ENCODE measurements at places on chromosomes 13 and 19.

DNA sequence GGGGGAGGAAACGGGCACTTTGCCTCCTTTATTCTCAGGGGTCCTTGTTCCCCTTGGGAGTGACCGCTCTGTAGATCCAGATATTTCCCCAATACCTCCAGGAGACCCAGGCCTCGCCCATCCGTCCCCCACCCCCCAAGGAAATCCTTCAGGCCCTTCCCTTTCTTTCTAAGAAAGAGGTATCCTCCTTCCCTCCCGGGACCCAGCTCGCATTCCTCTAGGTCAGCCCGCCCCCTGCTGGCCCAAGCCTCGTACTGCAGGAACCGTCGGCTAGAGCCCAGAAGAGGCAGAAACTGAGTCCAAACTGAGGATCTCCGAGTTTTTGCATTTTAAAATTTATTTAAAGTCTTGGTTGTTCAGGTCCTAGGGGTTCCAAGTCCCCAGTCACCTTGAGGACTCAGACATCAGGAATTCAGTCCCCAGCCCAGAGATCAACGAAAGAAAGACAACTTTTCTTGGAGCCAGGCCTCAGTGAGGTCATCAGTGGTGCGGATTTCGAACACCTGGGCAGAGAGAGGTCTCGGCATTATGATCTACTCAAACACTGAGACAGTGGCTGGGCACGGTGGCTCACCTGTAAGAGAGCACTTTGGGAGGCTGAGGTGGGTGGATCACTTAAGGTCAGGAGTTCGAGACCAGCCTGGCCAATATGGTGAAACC is 7.5 kb upstream of the LRFN1 start:
- DNase-seq = peak; percentile 86

DNA sequence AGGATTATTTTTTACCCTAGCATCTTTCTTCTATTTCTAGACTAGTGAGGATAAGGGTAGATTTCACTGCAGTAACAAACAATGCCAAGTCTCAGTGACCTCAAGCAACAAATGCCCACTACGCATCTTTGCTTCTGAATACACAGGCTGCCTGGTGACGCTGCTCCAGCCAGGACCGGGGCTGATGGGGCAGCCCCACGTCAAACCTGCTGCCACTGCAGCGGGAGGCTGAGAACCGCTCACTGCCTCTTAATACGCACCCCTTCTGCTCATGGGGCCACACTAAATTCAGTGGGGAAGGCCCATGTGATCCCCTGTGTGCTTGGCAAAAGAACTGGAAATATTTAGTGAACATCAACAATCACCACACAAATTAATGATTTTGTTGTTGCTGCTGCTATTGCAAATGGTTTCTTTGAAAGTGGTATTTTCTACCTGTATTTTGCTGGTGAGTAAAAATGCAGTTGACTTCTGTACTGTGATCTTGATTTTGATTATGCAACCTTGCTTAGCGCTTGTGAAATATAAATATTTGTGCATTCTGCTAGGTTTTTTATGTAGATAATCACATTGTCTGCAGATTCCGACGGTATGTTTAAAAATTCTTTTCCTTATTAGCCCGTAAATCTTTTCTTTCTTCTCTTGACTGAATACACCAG is 139.5 kb upstream of the SPACA7 start:
- no peak for DNase-seq

DNA sequence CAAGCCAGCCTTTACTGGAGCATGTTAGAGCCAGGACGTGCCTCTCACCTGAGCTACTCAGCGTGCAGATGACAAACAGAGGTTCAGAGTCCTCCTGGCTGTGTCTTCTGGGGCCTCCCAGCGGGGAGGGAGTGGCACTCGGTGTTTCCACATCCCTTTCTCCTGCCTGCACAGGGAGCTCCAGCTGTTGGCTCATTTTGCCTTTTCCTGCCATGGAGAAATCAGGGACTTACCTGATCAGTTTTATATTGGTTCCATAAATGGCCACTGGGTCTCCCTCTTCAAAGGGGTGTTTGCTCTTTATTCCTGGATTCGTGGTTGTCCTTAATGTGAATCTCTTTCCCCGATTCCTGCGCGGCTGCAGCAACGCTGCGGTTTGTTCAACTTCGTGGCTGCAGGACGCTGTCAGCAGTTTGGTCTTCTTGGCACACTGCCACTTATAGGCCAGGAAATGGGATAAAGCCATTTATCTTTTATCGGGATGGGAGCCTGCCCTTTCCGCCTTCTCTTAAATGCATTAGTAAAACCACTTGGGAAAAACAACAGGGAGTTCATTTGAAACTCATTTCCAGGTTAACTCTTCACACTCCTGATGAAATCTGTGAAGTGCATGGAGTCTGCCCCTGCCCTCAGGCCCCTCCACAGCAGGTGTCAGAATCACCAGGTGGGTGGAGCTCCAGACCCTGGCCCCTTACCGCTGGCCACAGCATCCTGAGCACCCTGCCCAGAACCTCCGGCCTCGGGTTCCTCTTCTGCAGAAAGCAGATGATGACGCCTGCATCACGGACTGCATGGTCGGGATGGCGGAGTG is 39.8 kb upstream of the MCF2L start:
- DNase-seq = no peak

- DNase-seq = no peak
Measured at GRCh38 chr13:102422690-102423089, 20.8 kb upstream of the FGF14 start.

DNA sequence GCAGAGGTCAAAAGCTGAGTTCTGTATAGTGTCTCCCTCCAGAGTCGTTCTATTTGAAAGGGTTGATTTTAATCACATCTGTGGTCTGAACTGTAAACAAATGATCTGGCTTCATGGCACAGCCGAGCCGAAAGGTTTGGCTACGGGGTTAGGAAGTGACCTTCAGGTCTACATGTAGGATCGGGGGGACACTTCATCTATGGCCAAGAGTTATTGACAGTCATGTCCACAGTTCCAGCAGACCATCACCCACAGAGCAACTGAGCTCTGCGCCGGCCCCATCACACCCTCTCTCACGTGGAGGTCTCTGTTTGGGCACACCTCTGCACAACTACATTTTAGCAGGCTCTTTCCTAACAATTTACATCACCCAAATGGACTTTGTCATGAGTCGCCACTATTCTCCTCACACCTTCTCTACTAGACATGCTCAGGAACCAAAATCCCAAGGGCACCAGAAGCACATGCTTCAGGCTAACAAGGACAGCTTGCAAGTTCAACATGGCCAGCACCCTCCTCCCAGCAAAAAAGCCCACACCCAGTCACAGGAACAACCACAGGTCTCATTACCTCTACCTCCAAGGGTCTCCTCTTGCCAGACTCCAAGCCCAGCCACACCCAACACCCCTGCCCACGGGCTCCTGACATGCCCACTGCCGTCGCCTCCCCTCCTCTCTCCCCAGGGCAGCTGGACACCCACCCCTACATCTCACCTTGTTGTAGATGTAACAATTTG is 36.1 kb upstream of the EPHX3 start:
- no peak for DNase-seq

- no peak for DNase-seq
Measured at GRCh38 chr19:35281303-35281702, 1.0 kb upstream of the HAMP start.

DNA sequence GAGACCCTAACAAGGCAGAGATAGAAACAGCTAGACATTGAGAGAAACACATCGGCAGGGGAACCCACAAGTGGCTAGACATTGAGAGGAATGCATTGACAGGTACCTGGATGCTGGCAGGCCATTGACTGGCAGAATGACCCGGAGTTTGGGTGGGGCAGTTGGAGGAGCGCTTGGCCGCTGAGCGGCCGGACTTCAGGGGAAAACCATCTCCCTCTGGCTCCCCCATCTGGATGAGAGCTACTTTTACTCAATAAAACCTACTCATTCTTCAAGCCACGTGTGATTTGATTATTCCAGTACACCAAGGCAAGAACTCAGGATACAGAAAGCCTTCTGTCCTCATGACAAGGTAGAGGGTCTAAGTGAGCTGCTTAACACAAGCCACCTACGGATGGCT is 473.4 kb downstream of the SLITRK5 start:
- no peak for DNase-seq

- no peak for DNase-seq
Measured at GRCh38 chr19:48310227-48310626, 15.1 kb upstream of the EMP3 start.
